Natural killer cell treated with Interleukin-12 subunit alpha and Interleukin-12 subunit beta and Interleukin-15 and Interleukin-18, amount 100 ng/mL, for 72 hours (primary cell): ENCODE measurements at places on chromosomes 11 and 22. TPM values are rescaled to one million over a fixed set of nuclear protein-coding genes. Genes with fewer than 3 reads are reported as not detected.

Gene HYOU1
- 333 TPM for total RNA-seq

Gene EMID1
- 0.71 TPM for total RNA-seq

Gene CRYBB1
- total RNA-seq = not detected

Gene C11orf86
- total RNA-seq = not detected

Gene GP1BB
- total RNA-seq = not detected

Gene BTG4
- total RNA-seq = not detected

Gene MS4A6E
- not detected for total RNA-seq

Gene BACE1
- 0.21 TPM for total RNA-seq

Gene APOA1
- not detected for total RNA-seq

Gene KCNJ5
- total RNA-seq = not detected

Gene UBQLNL
- total RNA-seq = 0.17 TPM

Gene LMO2
- not detected for total RNA-seq

Gene PGR
- not detected for total RNA-seq

Gene DNAJC24
- total RNA-seq = 16.8 TPM

Gene CALCA
- total RNA-seq = not detected

Gene MS4A12
- not detected for total RNA-seq

Gene RBMXL2
- total RNA-seq = not detected
